Muscle of leg (tissue), 16 donors: ENCODE measurements at places on chromosomes 7 and 10.

GRCh38 chr7:87151729-87152111, 533 bp upstream of the DMTF1 start:
- no peak for DNase-seq

DNA sequence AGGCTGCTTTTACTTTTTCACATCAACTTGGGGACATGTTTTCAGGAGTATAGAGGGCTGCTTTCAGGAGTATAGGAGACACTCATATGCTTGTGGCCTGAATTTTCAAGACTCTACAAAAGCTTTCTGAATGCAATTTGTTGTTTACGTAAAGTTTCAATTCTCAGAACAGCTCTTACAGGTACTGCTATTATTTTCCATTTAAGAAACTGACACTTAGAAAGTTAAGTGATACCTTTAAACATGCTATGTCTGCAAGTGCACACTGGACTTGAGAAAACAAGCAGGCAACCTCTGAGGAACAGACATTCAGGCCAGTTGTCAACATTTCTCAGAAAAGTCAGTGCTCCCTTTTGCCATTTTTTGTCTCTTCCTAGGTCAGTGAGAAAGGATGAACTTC, 70.0 kb upstream of the PHYHIPL start:
- DNase-seq, result no peak

DNA sequence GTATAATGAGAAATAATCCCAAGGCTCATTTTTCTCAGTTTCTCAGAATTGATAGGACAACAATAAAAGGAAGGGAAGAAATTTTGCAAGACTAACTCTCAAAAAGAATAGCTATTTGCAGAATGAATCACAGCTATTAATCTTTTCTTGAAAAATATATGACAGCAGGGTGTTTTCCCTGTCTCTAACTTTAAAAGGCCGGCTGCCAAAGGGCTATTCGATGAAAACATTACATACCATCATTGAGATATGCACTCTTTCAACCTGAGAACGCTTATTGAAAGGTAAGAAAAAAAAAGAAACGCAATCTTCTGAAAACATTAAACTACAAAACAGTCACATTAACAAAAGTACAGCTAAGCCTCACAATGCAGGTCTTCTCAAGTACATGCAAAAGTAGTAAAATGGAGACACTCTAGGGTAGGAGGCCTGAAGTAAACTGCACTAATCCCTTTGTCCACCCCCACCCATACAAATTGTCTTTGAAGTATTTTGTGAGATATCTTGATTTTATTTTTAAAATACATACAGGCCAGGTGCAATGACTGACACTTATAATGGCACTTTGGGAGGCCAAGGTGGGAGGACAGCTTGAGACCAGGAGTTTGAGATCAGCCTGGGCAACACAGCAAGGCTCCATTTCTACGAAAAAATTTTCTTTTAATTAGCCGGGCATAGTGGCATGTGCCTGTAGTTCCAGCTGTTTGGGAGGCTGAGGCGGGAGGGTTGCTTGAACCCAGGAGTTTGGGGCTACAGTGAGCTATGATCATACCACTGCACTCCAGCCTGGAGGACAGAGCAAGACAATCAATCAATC, 83.0 kb downstream of the PARD3 start:
- no peak for DNase-seq

GRCh38 chr7:142759433-142759832, 10.2 kb downstream of the PRSS1 start:
- no peak for DNase-seq

DNA sequence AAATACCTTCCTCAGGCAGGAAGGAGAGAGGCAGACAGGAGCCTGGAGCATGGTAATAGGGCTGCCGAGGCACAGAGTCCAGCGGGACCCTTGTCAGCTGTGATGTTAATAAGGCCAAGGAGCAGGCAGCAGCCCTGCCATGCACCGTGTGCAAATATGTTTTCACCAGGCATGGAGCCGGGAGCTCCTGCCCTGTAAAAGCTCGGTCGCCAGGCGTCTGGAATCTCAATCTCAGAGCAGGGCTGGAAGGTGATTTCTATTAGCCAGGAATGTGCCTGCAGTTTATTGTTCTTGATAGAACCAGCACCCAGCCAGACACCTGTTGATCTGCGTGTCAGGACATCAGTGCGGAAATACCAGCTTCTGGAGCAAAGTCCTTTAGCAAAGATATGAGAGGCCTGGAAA, 469.8 kb downstream of the GLRX3 start:
- DNase-seq, result peak; percentile 21

- no peak for DNase-seq
Measured at GRCh38 chr7:26265499-26266075, 26.1 kb upstream of the SNX10 start.

DNA sequence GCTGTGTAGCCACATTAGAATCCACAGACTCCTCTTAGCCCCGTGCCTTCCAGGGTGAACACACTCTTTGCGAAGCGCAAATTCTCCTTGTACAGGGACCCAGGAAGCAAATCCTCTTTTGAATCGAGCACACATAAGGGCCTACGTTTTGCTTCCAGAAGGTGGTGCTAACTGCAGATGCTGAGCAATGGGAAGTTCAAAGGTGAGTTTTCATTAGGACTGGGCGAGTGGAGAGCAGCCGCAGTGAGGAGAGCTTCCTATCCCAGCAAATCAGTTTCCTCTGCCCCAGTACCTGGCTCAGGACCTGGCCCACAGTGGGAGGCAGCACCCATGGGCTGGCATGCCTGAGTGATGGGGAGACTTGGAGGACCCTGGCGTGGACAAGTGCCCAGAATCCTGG, 23.5 kb upstream of the GPR26 start:
- DNase-seq, result no peak

DNA sequence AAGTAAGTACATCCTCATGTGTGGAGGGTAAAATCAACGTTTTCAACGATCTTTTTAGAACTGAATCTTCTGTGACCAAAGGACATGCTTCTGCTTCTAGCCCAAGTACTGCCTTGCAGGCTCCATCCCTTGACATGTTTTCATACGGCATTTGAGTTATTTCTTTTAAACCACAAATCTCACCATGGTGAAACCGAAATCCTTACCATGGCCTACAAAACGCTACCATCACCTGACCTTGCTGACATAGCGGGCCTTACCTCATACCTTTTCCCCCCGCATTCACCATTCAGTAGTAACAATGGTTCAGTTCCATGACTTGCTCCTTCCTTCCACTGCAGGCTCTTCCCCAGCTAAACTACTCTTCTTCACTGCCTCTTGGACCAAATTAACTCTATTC, 3.5 kb downstream of the RNF216 start:
- DNase-seq, result no peak

DNA sequence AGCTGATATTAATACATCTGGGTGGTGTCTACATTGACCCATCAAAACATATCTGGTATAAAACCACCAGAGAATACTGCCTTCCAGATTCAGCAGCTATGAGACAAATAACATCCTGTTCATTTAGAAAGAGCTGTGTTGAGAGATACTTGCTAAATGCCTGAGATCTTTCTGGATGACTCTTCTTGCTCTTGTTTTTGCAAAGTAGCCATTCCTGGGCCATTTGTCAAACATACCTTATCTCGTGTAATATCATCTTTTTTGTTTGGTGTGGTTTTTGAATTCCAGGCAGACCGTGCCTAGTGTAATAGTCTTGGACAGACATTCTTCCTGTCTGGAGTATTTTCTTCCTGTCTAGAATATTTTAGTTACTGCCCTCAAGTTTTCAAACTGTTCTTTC, 74.7 kb upstream of the PRR15 start:
- peak; percentile 29 for DNase-seq

DNA sequence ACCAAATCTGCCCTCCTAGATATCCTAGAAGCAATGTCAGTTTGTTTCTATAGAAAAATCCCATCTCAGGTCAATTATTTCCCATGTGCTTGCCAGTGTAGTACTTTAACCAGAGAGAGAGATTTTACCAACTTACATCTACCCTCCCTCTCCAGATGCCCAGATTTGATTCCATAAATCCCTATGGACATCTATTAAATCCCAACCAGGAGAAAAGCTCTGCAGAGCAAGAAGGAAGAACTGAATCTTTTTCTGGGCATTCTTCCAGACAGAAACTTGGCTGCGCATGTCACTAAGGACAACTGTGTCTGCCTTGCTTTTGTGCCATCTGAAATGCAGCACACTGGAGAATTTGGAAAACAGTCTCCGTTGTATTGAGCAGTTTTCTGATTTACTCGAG, 597.6 kb downstream of the SORCS1 start:
- DNase-seq, result peak; percentile 87

DNA sequence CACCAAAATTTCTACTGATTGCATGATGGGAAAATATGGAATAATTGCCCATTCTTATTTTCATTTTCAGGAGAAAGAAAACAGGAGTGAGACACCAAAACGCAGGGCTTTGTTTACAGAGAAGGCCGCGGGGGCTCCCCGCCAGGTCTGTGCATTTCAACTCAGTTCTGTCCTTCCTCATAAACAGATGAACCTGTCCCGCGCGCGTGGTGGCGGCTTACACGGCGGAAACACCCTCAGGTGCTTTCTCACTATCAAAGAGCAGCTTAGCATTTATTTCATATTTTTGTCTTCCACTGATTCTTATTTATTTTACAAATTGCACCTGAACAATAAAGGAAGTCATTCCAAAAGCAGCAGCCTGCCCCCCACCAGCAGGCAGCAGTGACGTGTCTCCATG, 579.4 kb downstream of the PTPRN2 start:
- DNase-seq, result no peak

DNA sequence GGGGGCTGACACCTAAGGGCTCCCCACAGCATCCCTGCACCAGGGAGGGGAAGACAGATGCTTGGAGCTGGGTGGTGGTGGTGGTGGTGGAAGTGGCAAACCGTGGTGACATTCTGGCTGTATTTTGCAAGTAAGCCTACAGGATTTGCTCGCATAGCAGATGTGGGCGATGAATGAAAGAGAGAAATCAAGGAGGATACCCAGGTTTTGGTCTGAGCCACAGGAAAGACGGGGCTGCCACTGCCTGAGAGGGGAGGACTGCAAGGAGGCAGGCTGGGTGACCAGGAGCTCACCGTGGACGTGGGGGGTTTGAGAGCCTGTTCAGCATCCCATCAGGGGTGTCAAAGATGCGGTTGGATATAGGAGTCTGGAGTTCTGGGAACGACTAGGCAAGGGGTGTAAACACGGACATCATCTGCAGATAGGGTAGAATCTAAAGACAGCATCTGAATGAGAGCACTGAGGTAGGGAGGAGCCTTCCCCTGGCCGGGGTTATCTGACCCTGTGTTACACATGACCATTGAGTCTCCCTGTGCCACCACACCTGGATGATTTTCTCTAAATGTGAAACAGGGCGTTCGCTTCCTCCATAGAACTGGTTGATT, 49.7 kb downstream of the TSPAN15 start:
- no peak for DNase-seq

DNA sequence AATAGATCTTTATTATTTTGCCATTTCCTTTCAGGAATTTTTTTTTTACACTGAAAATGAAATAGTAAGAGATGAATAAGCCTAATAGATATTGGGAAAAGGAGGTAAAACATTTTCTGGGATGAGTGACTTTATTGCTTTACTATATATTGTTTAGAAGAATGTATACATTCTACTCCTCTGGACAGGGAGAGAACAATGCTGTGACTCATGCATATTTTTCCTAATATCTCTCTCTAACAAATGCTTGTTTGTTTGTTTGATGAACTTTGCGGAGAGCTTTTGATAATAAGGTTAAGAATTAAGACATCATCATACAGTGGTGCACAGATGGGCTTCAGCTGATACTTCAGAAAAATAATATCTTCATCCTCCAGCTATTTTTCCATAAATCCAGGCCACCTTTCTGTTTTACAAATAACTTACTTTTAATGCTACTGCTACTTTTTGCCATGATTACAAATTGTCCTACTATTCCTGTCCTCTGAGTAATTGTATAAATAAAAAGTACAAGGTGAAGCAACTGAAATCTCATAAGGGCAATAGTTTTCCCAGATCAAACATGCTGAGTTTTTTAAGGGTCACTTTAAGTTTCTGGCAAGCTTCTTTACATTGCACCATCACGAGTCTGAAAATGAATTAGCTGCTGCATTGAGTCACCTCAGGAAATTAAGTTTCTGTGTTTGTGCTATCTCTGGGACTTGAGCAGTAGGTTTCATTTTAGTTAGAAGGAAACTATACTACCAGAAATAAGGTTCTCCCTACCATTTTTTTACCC, 207.3 kb upstream of the POT1 start:
- DNase-seq, result no peak

GRCh38 chr10:3831608-3832007, 46.6 kb upstream of the KLF6 start:
- no peak for DNase-seq

- DNase-seq, result peak; percentile 59
Measured at GRCh38 chr10:97991871-97992270, 38.5 kb downstream of the CRTAC1 start.

DNA sequence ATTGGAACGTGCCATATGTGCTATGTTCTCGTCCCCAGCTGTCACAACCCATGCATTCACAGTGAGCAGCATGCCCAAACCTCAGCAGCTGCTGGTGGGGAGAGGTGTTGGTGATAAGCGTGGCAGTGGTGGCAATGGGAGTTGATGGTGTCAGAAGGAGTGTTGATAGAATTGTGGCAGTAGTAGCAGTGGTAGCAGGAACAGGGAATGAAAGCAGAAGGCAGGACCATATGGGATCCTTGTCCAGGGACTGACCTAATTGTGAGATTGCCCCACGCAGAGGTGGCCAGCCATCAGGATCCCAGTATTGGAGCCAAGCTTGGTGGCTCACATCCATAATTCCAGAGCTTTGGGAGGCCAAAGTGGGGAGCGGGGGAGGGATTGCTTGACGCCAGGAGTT, 276.3 kb downstream of the GALNT17 start:
- peak; percentile 78 for DNase-seq

DNA sequence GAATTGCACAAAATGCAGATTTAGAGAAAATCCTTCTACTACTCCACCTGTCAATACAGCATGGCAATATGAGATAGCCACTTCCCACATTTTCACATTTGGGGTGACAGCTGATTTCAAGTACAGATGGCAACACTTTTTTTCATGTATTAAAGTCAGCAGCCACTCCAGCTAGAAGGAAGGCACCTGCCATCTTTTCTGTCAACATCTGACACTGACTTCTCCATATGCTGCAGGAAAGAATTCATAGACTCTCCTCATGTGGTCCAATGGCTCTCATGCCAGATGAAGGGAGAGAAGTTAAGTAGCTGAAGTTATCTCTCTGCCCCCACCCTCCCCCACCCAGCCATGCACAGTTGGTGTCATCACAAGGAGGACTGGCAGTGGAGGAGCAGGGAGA, 912.0 kb downstream of the SORCS1 start:
- peak; percentile 17 for DNase-seq

GRCh38 chr10:34339816-34340553, 475.1 kb downstream of the PARD3 start:
- DNase-seq, result no peak

DNA sequence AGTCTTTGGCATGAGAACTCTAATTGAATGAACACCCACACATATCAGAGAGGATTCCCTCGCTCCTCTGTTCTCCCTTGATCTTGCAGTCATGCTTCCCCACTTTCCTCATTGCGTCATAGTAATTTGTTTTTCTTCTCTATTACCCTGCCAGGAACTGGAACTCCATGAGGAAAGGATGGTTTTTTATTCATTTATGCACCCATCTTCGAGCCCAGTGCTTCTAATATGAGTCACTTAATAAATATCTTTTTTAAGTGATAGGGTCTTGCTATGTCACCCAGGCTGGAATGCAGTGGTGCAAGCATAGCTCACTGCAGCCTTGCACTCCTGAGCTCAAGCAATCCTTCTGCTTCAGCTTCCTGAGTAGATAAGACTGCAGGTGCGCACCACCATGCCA, 83.5 kb downstream of the OTUD1 start:
- no peak for DNase-seq
